Suprapubic skin (tissue), 4 donors: ENCODE measurements at places on chromosomes 4 and X.

- H3K27me3 ChIP-seq, result no peaks in the 10 kb centered on the region
- H3K27ac ChIP-seq, result no peak overlapping the region
- no peak for DNase-seq
- H3K36me3 ChIP-seq, result no peaks in the 10 kb centered on the region
- no peaks in the 10 kb centered on the region for H3K4me1 ChIP-seq
These were observed 1.0 kb downstream of the ENAM start for GRCh38 chr4:70629469-70630090.

DNA sequence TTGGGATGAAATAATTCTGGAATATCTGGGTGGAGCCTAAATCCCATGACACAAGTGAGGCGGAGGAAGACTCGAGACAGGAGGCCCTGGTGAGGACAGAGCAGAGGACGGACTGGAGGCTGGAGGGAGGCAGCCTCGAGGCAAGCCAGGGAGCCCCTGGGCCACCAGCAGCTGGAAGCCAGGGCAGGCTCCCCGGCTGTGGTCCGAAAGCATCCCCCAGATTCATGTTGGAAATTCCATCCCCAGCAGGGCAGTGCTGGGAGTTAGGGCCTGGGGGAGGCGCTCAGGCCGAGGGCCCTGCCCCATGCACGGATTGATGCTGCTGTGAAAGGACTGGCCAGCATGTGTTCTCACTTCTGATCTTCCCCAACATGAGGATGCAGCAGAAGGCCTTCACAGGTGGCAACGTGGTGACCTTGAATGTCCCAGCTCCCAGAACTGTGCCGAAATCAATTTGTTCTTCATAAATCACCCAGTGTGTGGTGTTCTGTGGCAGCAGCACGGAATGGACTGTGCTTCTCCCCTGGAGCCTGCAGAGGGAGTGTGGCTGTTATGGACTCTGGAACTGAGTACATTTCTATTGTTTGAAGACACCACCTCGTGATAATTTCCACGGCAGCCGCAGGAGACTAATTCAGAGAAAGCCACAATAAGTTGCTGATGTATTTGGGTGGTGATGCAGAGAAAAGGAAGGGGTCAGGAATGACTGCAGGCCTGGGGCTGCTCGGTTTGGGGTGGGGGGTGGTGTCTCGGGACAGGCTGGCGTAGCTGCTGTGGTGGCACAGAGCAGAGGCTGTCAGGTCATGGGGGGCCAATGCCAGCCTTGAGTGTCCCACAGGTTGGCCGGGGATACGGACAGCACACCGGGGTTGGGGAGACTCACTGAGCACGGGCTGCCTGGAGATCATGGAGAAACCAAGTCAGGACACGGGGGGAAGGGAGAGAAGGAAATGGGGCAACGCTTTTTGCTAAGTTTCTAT lies 56.9 kb downstream of the PCGF3 start:
- peaks cover 72% of the 10 kb centered on the region for H3K36me3 ChIP-seq
- H3K4me3 ChIP-seq, result no peak overlapping the region
- DNase-seq, result no peak

DNA sequence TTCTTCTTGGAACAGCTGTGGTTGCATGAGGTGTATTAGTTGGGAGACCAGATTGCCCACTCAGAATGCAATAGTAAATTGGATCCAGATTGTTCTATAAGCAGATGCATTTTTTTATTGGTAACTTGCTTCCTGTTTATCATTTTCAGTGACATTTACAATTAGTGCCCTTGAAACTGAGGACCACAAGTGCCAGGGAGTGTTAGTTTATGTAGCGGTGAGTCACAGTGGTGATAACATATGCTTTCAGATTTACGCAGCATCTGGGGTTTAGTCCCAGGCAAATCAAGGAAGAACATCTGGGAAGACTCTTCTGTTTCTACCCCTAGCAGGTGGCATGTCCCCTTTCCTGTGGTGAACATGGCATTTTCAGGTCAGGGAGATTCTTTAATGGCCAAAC lies 24.1 kb downstream of the FRMPD4 start:
- DNase-seq, result no peak
- H3K36me3 ChIP-seq, result no peaks in the 10 kb centered on the region
- no peak overlapping the region for H3K27ac ChIP-seq
- H3K4me3 ChIP-seq, result no peak overlapping the region
- no peaks in the 10 kb centered on the region for H3K4me1 ChIP-seq

- no peaks in the 10 kb centered on the region for H3K36me3 ChIP-seq
- H3K27ac ChIP-seq, result no peak overlapping the region
- H3K4me3 ChIP-seq, result no peak overlapping the region
These were observed 125.0 kb upstream of the AADAT start for GRCh38 chr4:170214731-170215130.

- no peaks in the 10 kb centered on the region for H3K36me3 ChIP-seq
- H3K4me1 ChIP-seq, result peaks cover 14% of the 10 kb centered on the region
- no peaks in the 10 kb centered on the region for H3K27me3 ChIP-seq
- peak within 1 kb of the TSS; percentile 89 for H3K27ac ChIP-seq
- peak; percentile 67 for DNase-seq
These were observed at the start of gene USP51 for GRCh38 chrX:55489314-55490009. Gene USP51 (minus strand): TSS chrX:55489848. CDS start chrX:55488939, 909 bp downstream.
